Activated gamma-delta T cell (primary cell): ENCODE measurements at places on chromosomes 3 and 15.

DNA sequence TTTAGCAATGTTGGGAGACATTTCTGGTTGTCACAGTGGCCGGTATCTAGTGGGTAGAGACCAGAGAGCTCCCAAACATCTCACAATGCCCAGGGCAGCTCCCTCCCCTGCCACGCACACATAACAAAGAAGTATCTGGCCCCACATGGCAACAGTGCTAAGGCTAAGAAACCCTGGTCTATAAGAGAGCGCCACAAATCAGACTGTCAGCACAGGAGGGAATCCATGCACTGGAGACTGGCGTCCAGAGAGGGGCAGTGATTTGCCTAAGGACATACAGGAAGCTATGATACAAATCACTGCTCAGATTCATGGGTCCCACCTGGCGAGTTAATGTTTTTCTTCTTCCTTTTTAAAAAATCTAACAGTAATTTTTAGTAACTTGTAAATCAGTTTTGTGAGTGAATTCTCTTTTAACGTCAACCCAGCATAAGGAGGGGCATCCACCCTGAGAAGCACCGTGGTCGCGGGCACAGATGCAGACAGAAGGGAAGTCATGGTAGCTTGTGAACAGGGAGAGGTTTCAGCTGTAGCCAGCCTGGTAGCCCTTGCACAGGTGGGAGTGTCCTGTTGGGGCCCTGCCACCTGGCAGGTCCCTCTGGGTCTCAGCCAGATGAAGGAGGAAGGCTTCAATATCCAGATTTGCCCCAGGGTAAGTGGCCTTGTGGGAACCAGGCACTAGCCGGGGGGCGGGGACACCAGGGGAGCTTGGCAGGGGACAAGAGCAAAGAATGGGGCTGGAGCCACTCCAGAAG lies 8.7 kb downstream of the ISG20 start:
- DNase-seq, result no peak

DNA sequence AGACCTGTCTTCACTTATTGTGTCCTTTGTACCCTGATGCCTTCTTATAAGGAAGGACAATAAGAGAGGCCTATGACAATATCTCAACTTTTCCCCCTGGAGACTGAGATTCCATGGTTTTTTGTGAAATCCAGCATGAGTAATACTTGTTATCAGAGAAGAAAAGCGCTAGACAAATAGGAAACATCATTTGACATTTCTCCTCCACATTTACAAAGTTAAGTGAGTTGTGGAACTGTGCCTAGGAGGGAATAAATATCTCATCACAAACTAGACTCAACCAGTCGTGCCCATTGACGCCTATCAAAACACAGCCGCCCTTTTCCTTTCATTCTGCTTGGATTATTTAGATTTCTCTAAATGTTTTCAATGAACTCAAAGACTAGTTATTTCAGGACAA lies 253.1 kb downstream of the MECOM start:
- DNase-seq, result no peak

GRCh38 chr3:124126436-124127023 lies 134.6 kb upstream of the ROPN1 start:
- no peak for DNase-seq

DNA sequence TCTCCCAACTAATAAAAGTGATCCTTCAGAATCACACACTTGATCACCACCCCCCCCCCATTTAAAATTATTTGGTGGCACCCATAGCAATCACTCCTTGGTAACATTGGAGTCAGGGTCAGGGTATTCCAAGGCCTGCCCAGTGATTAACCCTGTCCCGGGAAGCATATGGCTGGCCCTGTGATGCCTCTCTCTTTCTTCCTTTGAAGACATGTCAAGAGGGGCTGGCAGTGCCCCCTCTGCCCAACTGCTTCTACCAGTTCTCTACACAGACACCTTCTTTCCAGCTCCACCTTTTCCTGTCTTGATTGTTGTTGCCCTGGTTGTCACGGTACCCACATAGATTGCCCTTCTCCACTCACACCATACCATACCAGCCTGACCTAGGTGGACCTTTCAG lies 30.9 kb upstream of the MANF start:
- no peak for DNase-seq

DNA sequence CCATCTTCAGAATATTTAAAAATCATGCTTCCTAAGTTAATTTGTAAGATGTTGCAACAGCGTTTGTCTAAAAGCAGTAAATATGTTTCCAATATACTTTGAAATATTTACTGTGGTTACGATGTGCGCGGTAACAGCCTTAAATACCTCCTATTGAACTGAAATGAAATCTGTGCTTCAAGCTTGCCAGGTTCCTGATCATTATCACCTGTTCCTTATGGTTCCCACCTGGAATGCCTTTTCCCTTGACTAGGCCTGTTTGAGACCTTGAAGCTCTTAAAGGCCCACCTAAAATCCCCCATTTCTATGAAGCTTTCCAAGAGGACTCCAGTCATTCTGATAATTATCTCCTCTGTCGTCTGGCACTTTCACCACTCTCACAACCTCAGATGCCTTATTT lies 146.7 kb downstream of the NAALADL2 start:
- no peak for DNase-seq

DNA sequence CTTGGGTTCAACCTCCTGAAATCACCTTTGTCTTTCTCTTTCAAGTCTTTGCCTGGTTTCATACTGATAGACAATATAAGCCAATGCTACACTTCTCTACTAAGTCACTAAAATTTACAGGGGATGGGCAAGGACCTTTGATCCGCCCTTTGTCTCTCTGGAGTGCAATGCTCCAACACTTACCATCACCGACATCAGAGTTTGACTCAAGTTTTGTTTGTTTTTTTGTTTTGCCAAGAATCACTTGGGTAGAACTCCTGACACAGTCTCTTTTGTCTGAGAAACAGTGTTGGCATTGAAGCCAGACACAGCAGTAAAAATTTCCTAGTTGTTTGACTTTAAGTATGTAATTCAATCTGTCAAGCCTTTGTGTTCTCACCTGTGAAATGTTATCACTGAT lies 29.3 kb downstream of the NFKBIZ start:
- no peak for DNase-seq

- no peak for DNase-seq
Measured at GRCh38 chr3:90062631-90063200, 955.3 kb downstream of the EPHA3 start.

DNA sequence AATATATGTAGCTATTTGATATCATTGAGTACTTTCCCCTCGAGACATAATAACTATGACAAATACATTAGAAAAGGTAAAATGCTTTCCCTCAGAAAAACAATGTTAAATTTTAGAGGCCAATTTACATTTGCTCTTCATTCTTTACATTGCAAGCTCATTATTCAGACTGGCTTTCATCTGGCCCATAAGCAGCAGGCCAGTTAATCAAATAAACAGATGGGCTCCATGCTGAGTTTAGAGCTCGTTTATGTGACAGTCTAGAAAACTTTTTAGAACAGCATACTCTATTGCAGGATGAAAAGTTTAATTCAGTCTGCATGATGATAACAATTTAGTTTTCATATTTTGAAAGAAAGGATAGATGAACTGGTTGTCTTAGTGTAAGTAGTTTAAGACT lies 150.6 kb downstream of the DUT start:
- no peak for DNase-seq

- DNase-seq, result no peak
Measured at GRCh38 chr3:72100080-72100511, 315.1 kb upstream of the PROK2 start.

- no peak for DNase-seq
Measured at GRCh38 chr3:62999791-63000190, 124.6 kb upstream of the CADPS start.

DNA sequence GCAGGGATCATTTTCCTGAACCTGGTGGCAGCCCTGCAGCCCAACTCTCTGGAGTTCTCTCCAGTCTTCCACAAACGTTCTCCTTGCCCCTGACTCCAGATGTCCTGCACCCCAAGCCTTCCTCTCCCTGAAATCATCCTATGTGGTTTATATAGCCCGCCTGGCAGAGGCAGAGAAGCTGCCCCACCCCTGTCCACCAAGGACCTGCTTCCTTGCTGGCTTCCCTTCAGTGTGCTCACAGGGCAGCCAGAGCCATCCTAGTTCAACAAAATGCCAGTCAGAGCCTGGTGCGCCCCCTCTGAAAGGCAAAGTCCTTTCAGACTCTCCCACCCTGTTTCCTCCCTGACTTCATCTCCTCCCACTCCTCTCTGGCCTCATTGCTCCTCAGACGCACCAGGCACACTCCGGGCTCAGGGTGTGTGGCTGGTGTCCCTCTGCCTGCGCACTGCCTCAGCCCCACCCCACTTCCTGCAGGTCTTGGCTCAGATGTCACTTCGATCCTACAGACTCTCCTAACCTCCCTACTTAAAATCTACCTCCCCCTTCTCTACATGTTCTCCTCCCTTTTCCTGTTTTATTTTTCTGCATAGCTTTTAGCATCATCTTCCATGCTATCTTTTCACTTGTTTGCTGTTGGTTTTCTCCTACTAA lies 5.9 kb downstream of the KBTBD13 start:
- no peak for DNase-seq

GRCh38 chr3:24773798-24774197 lies 279.1 kb upstream of the THRB start:
- no peak for DNase-seq

DNA sequence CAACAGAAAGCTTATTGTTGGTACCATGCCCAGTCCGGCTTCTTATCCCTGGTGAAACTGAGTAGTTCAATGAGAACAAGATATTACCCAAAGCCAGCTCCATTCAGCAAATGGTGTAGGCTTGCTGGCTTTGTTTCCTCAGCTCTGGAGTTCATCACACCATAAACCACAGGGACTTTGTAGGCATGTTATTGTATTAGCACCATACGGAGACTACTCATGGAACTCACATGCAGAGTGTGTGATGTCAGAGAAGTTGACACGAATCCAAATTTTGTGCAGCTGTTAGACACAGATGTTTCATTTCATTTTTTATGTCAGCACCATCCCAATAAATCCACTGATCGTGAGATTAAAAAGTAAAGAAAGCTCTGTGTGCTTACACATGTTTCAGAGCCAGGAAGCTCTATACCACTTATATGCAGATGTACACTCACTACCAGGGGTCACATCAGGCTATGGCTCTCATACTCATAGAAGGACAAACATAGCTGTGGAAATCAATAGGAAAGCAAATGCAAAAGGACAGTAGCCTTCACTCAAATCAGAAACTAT lies 63.4 kb upstream of the LEKR1 start:
- no peak for DNase-seq

DNA sequence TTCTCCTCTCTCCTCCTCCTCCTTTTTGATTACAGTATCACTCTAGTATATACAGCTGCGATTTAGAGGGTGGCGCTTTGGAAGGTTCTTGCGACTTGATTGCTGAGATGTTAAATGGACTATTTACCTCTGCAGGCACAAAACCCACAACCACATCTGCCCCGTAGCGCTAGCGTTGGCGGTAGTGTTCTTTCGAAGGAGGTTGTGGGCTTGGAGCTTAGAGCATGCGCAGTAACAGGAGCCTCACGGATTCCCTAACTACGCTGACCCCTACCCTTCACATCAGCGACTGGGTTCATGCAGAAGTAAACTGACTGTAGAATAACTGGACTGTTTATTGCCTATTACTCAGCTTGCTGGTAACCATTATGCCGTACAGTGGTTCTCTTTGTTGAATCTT lies 58.0 kb downstream of the CGGBP1 start:
- DNase-seq, result no peak

- no peak for DNase-seq
Measured at GRCh38 chr3:194314388-194315068, 36.6 kb downstream of the CPN2 start.

GRCh38 chr15:87954793-87955192 lies 301.7 kb downstream of the NTRK3 start:
- no peak for DNase-seq

DNA sequence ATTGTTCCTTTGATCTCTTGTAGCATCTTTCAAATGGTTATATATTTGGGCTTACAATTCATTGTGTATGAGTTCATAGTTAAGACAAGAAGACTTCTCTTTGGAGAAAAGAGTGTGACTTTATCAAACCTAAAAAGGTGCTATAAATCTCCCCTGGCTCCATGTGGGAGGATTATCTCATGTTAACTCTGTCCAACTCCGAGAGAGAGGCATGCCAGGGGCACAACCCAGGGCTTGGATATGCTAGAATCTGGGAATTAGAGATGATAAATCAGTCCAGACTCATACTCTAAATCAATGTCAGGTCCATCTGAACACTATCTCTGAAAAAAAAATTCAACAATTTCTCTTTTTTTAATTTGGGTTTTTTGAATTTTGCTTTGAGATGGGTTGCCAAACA lies 462.8 kb downstream of the TUSC7 start:
- no peak for DNase-seq

DNA sequence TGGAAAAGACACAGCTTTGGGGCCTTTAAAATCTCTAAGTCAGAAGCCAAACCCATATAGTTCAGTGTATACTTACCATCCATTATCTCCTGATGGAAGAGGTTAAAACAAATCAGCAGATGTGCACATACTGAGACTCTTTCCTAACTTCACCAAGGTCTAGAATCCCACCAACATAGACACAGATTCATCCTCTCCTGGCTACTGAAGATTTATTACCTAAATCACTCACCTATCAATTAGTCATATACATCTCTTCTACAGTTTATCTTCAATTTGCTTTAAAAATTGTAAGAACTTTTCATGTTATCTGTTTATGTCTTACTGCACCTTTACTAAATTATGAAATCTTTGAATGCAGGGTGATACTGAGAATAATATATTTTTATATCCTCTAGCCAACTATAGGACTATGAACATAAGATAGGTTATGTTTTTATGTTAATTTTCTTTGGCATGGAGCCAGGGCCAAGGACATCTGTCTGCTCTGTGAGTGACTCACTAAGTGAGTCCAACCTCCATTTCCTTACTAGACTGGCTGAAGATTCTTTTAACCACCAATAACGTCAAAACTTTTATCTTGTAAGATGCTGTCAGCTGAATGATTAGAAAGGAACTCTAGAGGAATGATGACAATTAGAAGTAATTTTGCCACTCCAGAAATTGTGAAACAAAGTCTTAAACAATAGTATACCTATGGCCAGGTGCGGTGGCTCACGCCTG lies 397.6 kb downstream of the FOXP1 start:
- no peak for DNase-seq

GRCh38 chr3:53691349-53691748 lies 154.9 kb downstream of the CHDH start:
- no peak for DNase-seq

DNA sequence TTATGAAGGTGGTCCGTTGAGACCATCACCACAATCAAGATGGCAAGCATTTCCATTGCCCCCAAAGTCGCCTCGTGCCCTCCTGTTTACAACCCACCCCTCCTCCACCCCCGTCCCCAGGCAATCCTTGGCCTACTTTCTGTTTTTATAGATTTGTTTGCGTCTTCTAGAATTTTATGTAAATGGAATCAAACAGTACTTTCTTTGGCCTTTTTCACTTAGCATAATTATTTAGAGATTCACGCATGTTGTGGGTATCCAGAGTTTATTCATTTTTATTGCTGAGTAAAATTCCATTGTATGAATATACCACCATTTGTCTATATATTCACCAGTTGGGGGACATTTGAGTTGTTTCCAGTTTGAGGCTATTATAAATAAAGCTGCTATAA lies 66.6 kb downstream of the LSM3 start:
- DNase-seq, result no peak
